ENCODE measurements at places on chromosomes 13 and 19.

DNA sequence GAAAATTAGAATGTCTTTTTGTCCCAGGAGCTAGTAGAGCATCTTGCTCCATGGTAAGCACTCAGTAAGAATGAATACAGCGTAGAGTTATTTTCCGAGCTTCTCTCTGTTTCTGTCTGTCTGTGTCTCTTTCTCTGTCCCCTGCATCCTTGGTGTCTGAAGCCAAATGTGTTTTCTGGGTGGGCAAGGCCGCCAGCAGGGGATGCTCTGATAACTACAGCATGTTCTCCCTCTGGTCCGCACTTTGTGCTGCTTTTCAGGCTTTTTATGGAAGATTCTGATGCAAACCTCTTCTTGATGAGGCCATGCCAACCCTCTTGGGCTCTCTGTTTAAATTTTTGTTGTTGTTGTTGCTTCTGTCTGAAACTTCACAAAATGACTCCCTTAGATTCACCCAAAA lies 142.8 kb upstream of the UBL3 start:
- DNase-seq: no peak

GRCh38 chr19:7851623-7852500 lies 21.8 kb downstream of the EVI5L start:
- no peak for DNase-seq

DNA sequence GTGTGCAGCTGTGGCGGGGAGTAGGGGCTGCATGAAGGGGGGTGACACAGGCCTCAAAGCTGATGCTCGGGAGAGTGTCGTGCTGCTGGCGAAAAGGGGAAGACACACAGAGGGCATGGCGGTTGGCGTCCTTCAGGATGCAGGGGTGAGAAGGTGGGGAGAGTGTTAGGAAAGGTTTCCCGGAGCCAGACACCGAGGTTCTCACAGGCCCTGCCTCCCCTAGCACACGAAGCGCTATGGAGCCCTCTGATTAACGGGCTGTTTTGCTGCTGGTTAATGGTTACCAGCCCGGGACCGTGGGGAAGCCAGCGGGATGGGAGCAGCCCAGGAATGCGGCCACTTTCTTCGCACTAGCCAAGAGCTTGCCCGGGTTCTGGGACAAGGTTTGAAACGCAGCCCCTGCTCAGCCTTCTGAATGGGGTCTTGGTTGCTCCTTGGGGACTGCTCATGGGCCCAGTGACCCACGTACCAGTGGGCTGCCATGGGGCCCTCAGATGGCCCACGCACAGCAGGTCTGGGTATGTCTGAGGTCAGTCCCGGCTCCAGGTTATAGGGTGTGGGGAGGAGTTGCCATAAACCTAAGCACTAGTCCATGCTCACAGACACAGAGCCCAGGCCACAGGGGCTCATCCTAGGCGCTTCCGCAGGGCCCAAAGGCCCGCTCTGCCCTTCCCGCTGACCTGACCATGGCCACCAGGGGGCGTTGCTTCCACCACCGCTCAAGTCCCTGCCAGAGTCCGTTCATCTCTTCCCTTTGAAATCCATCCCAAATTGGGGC lies 31.3 kb upstream of the ISYNA1 start:
- no peak for DNase-seq

DNA sequence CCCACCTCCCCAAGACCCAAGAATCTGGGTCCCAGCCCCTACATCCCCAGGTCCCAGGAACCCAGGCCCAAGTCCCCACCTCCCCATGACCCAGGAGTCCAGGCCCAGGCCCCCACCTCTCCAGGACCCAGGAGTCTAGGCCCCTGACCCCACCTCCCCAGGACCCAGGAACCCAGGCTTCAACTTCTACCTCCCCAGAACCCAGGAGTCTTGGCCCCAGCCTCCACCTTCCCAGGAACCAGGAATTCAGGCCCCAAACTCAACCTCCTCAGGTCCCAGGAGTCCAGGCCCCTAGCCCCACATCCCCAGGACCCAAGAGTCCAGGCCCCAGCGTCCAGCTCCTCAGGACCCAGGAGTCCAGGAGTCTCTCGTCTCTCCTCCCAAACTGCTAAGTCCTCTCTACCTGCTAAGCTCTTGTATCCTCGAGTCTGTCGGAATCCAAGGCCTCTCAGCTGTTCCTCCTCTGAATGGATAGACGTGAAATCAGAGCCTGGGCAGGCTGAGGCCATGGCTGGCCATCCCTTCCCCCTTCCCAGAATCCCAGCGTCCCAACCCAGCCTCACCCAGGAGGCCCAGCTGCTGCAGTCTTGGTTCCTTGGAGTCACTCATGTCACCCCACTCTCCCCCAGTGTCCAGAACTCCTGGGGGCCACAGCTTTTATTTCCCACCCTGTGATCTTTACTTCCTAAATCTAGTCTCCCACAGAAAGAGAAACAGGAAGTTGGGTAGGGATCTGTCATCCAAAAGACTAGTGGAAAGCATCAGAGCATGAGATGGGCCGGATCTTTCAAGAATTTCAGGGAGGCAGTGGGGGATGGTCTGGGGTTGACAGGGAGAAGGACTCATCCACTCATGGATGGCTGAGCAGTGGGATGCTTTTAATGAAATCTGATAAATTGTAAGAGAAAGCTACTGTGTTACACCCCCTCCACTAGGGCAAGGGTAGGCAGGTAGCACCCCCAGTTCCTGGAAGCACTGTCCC lies at the start of gene CD209:
Gene CD209, minus strand, starts transcription at position 632 of the 982 bp plus-strand sequence. Its CDS starts 23 bp downstream, at position 609.
- DNase-seq: no peak

- no peak for DNase-seq
These were observed 29.6 kb upstream of the CEACAM21 start for GRCh38 chr19:41546386-41546789.

Measured in stimulated activated CD8-positive, alpha-beta memory T cell treated with anti-CD3 and anti-CD28 coated beads, Interleukin-7, amount 100 ng/mL, for 48 hours (primary cell).